ENCODE measurements at places on chromosomes 12 and 14. TPM values are rescaled to one million over a fixed set of nuclear protein-coding genes. Genes with fewer than 3 reads are reported as not detected.
A peak's percentile ranks its signal among the peaks of the same experiment; 100 is the strongest.

- H3K27ac ChIP-seq: no peak overlapping the region
- H3K27me3 ChIP-seq: no peaks in the 10 kb centered on the region
- peak; percentile 48 for DNase-seq
- no peaks in the 10 kb centered on the region for H3K36me3 ChIP-seq
- no peaks in the 10 kb centered on the region for H3K4me1 ChIP-seq
- H3K4me3 ChIP-seq: no peak overlapping the region
These were observed 50.4 kb downstream of the CHGA start for GRCh38 chr14:92973261-92973797.

- H3K4me1 ChIP-seq: peaks cover 58% of the 10 kb centered on the region
- H3K36me3 ChIP-seq: peaks cover 30% of the 10 kb centered on the region
- peak overlapping the region; percentile 95 for H3K27ac ChIP-seq
- no peaks in the 10 kb centered on the region for H3K27me3 ChIP-seq
- H3K4me3 ChIP-seq: no peak overlapping the region
- peak; percentile 82 for DNase-seq
These were observed 4.2 kb downstream of the RDH5 start for GRCh38 chr12:55724226-55724939.

DNA sequence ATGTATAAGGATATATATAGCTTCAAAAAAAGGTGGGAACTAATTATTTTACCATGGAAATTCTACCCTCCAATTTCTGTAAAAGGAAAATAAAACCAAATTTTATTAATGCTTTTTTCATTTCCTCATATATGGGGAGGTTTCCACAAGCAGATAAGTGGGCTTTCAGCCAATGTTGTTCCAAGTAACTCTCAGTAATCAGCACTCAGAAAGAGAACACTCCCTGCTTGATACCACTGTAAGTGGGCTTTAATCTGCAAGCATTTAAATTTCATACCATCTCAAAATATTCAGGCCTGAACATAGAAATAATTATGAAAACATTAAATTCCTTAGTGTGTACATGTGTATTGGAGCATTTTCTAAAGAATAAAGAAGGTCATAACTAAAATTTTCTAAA, 827.6 kb downstream of the C12orf50 start:
- no peak for DNase-seq
- H3K27ac ChIP-seq: no peak overlapping the region
- no peaks in the 10 kb centered on the region for H3K4me1 ChIP-seq
- no peaks in the 10 kb centered on the region for H3K36me3 ChIP-seq
- H3K27me3 ChIP-seq: no peaks in the 10 kb centered on the region
- no peak overlapping the region for H3K4me3 ChIP-seq

DNA sequence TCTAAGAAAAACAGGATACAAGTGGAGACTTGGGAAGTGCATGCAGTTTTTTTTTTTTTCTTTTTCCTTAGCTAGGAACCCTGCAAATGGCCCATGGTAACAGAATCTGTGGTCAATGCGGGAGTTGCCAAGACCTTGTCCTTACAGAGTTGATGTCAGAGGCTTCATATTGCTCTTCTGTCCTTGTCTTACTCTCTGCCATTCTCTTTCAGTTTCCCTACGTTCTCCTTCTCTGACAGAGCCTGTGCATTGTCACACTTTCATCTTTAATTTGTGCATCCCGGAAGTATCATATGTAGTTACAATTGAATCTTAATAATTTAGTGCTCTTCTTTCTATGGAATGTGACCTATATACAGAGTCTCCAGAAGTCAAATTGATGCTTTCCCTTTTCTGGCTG, 986.9 kb downstream of the TMEM121 start:
- no peaks in the 10 kb centered on the region for H3K27me3 ChIP-seq
- H3K4me1 ChIP-seq: no peaks in the 10 kb centered on the region
- DNase-seq: no peak
- H3K4me3 ChIP-seq: no peak overlapping the region
- H3K36me3 ChIP-seq: no peaks in the 10 kb centered on the region

The LHX5 gene
- total RNA-seq: not detected

The SALL2 gene
- total RNA-seq: 2.0 TPM

The PPP1R1A gene
- total RNA-seq: 246 TPM
